ENCODE measurements at places on chromosomes 2 and 18. TPM values are rescaled to one million over a fixed set of nuclear protein-coding genes. Genes with fewer than 3 reads are reported as not detected.

Gene DOCK10
- 29.7 TPM for total RNA-seq

Gene UGT1A8
- not detected for total RNA-seq

Gene ARHGEF4
- total RNA-seq: 22.1 TPM

Gene ANKRD62
- not detected for total RNA-seq

All from neural crest cell (in vitro differentiated cells).